Stomach (tissue), 19 donors: ENCODE measurements at places on chromosomes 3 and 15. TPM values are rescaled to one million over a fixed set of nuclear protein-coding genes. Genes with fewer than 3 reads are reported as not detected.

DNA sequence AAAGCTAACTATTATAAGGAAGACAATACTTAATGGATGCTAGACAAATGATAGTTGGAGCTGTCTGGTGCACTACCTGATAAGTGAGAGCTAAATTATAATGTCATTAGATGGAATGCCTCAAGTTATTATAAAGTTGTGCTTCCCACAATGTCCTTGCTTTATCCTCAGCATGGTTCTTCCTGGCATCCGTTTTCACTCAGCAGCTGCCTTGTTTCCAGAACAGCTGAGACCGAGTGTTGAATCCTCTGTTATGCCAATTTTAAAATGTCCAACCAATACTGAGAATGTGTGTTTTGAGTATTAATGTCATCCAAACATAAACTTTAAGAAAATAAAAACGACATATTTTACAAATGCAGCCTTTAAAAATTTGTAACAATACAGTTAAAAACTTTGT, 286.7 kb upstream of the SOX2 start:
- H3K27ac ChIP-seq: no peak overlapping the region
- H3K36me3 ChIP-seq: no peaks in the 10 kb centered on the region
- H3K4me1 ChIP-seq: peaks cover 7% of the 10 kb centered on the region
- no peak for DNase-seq
- H3K27me3 ChIP-seq: no peaks in the 10 kb centered on the region

DNA sequence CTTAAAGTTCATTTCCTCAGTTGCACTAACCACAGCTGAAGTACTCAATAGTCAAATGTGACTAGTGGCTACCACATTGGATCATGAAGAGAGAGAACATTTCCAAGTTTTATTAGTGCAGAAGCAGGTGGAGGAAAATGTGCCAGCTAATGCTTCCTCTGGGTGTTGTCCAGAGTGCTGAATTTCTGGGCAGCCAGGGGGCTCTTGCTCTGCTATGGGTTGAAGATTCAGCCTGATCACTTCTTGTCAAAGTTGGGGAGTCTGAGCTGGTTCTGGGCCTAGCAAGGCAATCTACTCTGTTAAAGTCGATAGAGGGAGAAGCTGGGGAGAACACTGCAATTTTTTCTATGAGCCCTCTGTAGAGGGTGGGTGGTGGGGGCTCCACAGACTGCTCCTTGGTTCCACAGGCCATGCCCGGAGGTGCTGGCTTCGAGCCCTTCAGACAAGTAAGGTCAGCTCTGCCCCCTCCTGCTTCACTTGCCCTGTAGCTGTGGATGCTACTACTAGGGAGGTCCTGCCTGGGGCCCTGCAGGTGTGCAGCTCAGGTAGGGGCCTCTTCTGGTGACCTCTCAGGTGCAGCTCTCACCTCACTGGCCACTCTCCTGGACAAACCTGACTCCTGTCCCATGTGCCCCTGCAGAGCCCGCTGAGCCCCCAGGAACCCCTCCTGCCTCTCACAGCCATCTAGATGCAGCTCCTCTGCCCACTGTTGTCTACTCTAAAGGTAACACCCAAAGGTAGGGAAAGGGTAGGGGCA, 8.2 kb downstream of the ALG3 start:
- H3K27ac ChIP-seq: no peak overlapping the region
- peaks cover 37% of the 10 kb centered on the region for H3K36me3 ChIP-seq
- H3K4me1 ChIP-seq: peaks cover 15% of the 10 kb centered on the region
- H3K4me3 ChIP-seq: no peak overlapping the region
- no peaks in the 10 kb centered on the region for H3K27me3 ChIP-seq
- DNase-seq: peak; percentile 72

- no peaks in the 10 kb centered on the region for H3K27me3 ChIP-seq
- no peak overlapping the region for H3K4me3 ChIP-seq
- H3K4me1 ChIP-seq: no peaks in the 10 kb centered on the region
Measured at GRCh38 chr3:65619451-65619881, 419.3 kb downstream of the MAGI1 start.

DNA sequence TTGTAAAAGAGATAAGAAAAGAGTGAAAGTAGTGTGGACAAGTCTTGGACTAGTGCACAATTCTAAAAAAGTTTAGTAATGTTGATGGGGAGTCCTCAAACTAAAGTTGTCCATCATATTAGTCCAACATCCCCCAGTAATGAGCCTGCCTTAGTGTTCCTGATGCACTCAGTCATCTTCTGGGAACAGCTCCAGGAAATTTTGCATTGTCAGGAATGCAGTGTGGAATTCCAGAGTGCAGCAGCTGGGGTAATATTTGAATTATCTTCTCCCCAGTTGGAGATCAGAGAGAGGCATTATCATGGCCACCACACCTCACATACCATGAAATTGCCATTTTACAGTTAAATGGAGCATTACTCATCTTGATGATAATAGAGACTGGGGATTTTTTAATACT, 528.8 kb upstream of the NAALADL2 start:
- H3K36me3 ChIP-seq: no peaks in the 10 kb centered on the region
- no peak overlapping the region for H3K27ac ChIP-seq
- no peaks in the 10 kb centered on the region for H3K27me3 ChIP-seq
- no peak overlapping the region for H3K4me3 ChIP-seq

DNA sequence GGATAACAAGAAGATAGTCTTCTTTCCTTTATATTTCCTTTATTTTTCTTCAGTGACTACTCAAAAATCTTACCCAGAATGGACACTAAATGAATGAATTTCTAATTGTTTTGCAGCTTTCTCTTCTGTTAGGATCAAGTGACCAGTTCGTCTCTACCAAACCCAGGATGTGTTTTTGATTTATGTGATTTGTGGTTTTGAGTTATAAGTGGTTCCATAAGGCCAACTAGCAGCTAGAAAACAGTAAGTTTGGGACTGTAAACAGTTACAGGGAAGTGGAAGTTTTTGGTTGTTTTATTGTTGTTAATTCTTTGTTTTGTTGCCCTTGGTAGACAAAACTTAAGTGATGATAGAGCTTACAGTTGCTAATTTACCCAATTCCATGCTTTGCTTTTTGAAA, 456.5 kb downstream of the IL5RA start:
- no peak overlapping the region for H3K27ac ChIP-seq
- no peaks in the 10 kb centered on the region for H3K27me3 ChIP-seq
- DNase-seq: no peak
- H3K4me3 ChIP-seq: no peak overlapping the region
- H3K4me1 ChIP-seq: no peaks in the 10 kb centered on the region

GRCh38 chr15:54424171-54424570, 445.9 kb downstream of the UNC13C start:
- H3K4me1 ChIP-seq: no peaks in the 10 kb centered on the region
- H3K36me3 ChIP-seq: no peaks in the 10 kb centered on the region

DNA sequence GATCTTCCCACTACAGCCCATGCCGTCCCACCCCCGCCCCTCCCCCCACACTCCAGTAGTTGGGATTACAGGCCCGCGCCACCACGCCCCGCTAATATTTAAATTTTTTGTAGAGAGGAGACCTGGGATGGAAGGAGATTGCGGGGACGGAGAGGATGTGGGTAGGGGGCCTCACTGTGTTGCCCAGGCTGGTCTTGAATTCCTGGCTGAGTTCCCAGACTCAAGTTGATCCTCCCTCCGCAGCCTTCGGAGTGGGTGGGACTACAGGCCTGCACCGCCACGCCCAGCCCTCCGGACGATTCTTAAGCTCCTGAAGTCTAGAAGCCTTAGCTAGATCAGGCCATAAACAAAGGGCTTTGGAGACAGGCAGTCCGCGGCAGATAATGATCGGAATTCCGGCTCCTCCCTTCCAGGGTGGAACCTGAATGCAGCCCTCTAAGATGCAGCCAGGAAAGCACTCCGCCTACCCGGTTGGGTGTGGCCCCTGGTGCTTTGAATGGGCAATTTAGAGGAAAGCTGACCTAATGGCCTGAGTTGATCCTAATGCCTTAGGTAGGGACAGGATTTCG, at the start of gene DPPA2:
DPPA2 (minus strand) TSS at position 356 of the 569 bp plus-strand sequence. CDS start 1,975 bp downstream, outside the sequence.
- no peak within 1 kb of the TSS for H3K27ac ChIP-seq
- no peak for DNase-seq
- no peaks in the 10 kb centered on the region for H3K27me3 ChIP-seq

The ADIPOQ gene
- not detected for total RNA-seq

DNA sequence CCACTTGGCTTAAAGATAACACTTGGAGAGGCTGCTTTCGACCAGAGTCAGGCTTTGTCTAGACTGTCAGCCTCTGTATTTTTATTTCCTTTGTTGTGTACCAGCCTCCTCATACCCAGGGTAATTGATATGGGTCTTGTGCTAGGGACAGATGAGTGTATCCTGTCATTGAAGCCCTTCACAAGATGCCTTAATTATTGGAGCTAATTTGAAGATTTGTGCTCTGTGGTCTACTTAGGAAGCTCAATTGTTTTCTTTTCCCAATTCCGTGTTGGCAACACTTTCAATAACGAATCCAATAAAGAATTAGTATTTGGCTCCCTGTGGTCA, 60.5 kb upstream of the DPH6 start:
- no peaks in the 10 kb centered on the region for H3K27me3 ChIP-seq
- H3K36me3 ChIP-seq: no peaks in the 10 kb centered on the region
- H3K27ac ChIP-seq: no peak overlapping the region
- no peak overlapping the region for H3K4me3 ChIP-seq
- DNase-seq: no peak
- H3K4me1 ChIP-seq: no peaks in the 10 kb centered on the region

DNA sequence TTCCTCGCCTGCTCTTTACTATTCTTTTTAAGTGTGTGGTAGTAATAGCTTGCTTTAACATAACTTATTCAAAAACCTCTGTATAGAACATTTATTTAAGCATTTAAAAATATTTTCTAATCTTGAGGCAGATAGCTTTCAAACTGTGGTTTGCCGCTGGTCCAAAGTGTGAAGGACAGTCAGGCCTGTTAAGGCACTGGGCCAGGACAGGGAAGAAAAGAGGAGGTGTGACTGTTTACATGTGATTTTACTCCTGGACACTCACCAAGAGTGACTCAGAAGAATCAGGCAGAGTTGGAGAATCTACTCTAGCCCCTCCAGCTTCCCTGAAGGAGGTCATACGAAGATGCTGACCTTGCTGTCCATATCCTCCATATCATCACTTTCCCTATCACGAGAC, 44.7 kb downstream of the CEP152 start:
- peak; percentile 59 for DNase-seq
- no peaks in the 10 kb centered on the region for H3K27me3 ChIP-seq
- H3K36me3 ChIP-seq: peaks cover 13% of the 10 kb centered on the region
- no peak overlapping the region for H3K4me3 ChIP-seq
- H3K4me1 ChIP-seq: no peaks in the 10 kb centered on the region

The SERINC4 gene
- total RNA-seq: not detected

DNA sequence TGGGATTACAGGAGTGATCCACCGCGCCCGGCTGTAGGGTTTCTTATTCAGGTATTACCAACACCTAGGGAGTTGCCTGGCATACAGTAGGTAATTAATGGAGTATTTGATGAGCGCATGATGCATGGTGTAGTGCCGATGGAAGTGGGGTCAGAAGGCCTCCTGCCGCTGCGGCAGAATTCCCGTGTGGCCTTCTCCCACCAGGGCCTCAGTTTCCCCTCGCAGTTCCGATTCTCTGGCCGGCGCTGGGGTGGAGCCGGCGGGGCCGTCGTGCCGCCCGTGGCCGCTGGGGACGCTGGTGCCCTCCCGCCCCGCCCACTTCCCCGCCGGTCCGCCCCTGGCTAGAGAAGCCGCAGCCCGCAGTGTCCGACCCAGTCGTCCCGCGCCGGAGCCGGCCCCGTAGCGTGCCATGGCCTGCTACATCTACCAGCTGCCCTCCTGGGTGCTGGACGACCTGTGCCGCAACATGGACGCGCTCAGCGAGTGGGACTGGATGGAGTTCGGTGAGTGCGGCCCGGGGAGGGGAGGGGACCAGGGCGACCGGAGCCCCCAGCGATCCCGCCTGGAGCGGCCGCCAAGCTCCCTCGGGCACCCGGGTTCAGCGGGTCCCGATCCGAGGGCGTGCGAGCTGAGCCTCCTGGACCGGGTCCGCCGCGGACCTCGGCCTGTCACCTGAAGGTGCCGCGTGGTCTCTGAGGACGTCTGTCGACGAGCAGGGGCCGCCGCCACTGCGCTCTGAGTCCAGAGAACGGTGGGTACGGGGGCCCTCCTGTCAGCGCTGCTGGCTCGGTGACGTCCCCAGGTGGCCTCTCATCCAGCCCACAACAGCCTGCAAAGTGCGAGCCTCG, at the start of gene IRAK2:
IRAK2 (plus strand) TSS at position 374 of the 848 bp plus-strand sequence; CDS start at position 410, 36 bp downstream.
- peak within 1 kb of the TSS; percentile 85 for H3K4me3 ChIP-seq
- peaks cover 10% of the 10 kb centered on the region for H3K4me1 ChIP-seq
- peak; percentile 88 for DNase-seq
- no peaks in the 10 kb centered on the region for H3K27me3 ChIP-seq

DNA sequence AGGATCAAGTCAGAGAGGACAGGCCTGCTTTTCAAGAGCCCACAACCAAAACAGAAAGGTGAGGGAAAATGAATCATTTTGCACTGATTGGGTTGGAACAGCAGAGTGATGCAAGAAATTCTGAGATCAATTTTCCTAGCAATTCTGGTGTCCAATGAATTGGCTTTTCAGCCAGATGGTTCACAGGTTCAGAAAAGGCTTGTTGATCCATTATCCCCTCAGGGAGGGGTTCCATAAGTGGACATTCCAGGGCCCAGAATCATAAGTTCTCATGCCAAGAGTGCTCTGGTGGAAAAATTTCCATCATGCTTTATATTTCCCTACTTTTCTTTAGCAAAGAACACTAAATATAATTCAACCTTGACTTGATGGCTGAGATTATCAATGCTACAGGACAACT, 16.2 kb downstream of the RBP2 start:
- no peaks in the 10 kb centered on the region for H3K27me3 ChIP-seq
- H3K27ac ChIP-seq: no peak overlapping the region
- H3K4me1 ChIP-seq: no peaks in the 10 kb centered on the region
- H3K4me3 ChIP-seq: no peak overlapping the region

The ITIH1 gene
- not detected for total RNA-seq

The AGTR1 gene
- total RNA-seq: 3.2 TPM

The UBAP1L gene
- total RNA-seq: 1.8 TPM

GRCh38 chr3:116388867-116389385, 56.4 kb downstream of the LSAMP start:
- H3K4me3 ChIP-seq: no peak overlapping the region
- H3K36me3 ChIP-seq: no peaks in the 10 kb centered on the region

The GOLGA8M gene
- not detected for total RNA-seq

DNA sequence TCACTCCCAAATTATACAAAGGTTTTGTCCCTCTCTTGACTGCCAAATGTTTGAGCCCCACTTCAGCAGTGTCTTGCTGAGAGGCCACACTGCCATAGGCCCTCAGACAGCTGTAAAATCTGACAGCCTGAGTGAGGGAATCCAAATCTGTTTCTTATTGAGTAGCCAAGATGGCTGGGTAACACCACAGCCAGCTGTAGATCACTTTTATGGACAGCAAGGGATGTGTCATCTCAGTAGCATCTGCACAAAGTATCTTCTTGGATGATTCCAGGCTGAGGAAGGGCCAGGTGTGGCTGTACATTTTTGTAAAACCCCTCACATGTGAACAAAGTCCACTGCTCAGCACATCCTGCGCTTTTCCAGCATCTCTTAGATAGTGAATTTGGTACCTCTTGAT, 237.0 kb upstream of the LRTM1 start:
- H3K4me3 ChIP-seq: no peak overlapping the region
- DNase-seq: no peak
- H3K27ac ChIP-seq: no peak overlapping the region
- H3K4me1 ChIP-seq: peaks cover 7% of the 10 kb centered on the region
- H3K27me3 ChIP-seq: no peaks in the 10 kb centered on the region
- no peaks in the 10 kb centered on the region for H3K36me3 ChIP-seq

The SHQ1 gene
- 30.7 TPM for total RNA-seq

The THSD4 gene
- total RNA-seq: 79.4 TPM

GRCh38 chr3:9915254-9916141, 1.4 kb upstream of the IL17RC start:
- peaks cover 66% of the 10 kb centered on the region for H3K4me1 ChIP-seq
- peak overlapping the region; percentile 92 for H3K27ac ChIP-seq
- peaks cover 20% of the 10 kb centered on the region for H3K36me3 ChIP-seq
- H3K27me3 ChIP-seq: no peaks in the 10 kb centered on the region
